Amniotic epithelial cell (primary cell): ENCODE measurements at places on chromosomes 3 and 15.

DNA sequence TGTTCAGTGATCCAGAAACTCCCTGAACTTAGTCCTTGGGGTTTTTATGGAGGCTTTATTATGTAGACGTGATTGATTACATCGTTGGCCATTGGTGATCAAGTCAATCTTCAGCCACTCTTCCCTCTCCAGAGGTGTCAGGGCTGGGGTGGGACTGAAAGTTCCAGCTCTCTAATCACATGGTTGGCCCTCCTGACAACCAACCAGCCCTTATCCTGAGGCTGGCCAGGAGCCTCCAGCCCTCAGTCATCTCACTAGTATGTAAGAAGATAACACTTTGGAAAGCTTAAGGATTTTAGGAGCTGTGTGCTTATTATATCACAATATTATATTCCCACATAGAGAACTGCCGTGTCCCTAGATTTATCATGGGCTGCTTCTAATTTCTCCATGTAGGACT, 142.3 kb downstream of the VPS8 start:
- DNase-seq, result no peak

GRCh38 chr15:95259965-95260364, 1028.6 kb downstream of the MCTP2 start:
- DNase-seq, result peak; percentile 54

GRCh38 chr3:190326930-190327329, 4.7 kb upstream of the CLDN1 start:
- peak; percentile 56 for DNase-seq

DNA sequence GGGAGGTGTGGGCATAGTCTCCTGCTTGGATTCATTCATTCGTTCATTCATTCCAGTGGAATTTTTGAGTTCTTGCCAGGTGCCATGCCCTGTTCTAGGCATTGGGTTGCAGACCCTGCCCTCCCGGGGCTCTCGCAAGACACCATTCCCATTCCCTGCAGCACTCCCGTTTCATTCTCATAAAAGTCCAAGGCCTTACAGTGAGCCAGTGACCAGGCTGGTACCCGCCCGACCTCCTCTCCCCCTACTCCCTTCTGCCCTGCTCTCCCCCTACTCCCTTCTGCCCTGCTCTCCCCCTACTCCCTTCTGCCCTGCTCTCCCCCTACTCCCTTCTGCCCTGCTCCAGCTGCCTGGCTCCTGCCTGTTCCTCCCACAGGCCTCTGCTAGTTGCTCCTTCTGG, 41.9 kb downstream of the AMOTL2 start:
- DNase-seq, result no peak

GRCh38 chr3:158950178-158950901, 148.5 kb downstream of the MFSD1 start:
- DNase-seq, result peak; percentile 22
